ENCODE measurements at places on chromosomes 12 and 14.
A peak's percentile ranks its signal among the peaks of the same experiment; 100 is the strongest.

GRCh38 chr14:42229976-42230375 is 623.3 kb downstream of the LRFN5 start:
- DNase-seq: no peak

DNA sequence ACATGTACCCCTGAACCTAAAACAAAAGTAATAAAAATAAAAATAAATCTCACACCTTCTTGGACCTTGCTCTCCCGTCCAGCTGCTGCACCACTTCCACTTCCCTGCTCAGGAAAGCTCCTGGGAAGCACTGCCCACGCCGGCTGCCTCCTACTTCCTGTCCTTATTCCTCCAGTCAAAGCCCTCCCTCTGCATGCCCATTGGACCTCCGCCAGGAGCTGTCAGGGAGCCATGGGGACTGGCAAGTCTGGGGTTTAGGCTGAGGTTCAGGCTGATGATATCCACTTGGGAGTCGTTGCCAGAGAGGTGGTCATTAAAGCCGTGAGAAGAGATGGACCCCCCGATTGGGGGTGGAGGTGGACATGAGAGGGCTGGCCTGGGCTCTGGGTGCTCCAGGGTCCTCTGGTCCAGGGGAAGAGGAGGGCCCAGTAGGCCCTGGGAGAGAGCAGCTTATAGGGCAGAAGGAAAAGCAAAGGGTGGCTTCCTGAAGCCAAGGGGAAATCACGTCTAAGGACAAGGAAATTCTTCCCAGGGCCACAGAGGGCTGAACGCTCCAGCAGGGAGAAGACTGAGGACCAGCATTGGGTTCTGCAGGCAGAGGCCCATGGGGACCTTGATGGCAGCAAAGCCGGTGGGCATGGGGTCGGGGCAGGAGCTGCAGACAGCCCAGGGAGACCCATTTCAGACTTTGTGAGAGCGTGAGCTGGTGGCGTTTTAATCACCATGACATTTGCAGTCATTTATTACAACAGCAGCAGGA is 78.7 kb downstream of the FZD10 start:
- no peak for DNase-seq

GRCh38 chr12:129109174-129110001 is 256.1 kb downstream of the GLT1D1 start:
- DNase-seq: no peak

DNA sequence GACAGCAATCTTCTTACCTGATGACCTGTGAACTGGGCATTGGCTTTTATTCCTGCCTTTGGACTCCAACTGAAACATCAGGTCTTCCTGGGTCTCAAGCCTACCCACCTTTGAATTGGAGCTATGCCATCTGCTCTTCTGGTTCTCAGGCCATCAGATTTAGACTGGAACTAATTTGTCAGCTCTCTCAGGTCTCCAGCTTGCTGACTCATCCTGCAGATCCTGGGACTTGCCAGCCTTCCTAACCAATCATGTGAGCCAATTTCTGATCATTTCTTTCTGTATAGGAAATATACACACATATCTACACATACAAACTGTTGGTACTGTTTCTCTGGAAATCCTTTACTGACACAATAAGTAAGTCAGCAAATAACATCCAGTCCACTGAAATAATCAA is 65.3 kb upstream of the TSPAN8 start:
- no peak for DNase-seq

DNA sequence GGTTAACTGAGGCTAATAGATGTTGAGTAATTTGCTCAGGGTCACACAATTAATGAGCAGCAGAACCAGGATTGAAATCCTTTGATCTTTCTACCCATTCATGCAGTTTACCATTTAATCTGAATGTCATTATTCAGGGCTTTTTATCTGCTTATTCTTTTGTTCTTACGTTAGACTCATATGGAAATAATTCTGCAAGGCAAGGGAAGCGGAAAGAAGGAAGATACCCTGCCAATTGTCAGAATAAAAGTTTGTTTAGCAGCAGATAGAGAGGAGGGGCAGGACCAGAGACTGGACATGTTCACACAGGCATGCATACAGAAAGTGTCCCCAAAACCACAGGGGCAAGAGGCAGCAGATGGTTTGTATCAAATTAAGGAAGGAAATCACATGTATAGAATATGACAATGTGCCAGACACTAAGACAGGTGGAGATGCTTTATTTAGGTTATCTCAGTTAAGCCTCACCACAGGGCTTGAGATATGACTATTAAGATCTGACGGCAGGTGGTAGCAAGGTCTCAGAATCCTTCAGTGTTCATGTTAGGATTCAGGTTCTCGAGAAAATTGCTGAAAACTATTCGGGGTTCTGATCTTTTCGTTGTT is 29.8 kb downstream of the BRMS1L start:
- no peak for DNase-seq

DNA sequence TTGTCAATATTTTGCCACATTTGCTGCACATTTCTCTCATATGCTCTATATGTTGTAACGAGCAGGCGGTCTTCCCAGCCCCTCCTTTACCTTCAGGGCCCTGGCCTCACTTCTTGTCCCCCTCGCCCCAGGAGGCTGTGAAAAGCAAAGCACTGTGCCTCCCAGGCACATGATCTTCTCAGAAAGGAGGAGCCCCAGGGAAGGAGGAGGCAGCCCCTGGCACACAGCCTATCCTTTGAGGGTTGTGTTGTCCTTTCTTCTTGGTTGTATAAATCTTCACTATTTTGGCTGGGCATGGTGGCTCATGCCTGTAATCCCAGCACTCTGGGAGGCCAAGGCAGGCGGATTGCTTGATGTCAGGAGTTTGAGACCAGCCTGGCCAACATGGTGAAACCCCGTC is 77.0 kb downstream of the PPP2R5C start:
- DNase-seq: no peak

DNA sequence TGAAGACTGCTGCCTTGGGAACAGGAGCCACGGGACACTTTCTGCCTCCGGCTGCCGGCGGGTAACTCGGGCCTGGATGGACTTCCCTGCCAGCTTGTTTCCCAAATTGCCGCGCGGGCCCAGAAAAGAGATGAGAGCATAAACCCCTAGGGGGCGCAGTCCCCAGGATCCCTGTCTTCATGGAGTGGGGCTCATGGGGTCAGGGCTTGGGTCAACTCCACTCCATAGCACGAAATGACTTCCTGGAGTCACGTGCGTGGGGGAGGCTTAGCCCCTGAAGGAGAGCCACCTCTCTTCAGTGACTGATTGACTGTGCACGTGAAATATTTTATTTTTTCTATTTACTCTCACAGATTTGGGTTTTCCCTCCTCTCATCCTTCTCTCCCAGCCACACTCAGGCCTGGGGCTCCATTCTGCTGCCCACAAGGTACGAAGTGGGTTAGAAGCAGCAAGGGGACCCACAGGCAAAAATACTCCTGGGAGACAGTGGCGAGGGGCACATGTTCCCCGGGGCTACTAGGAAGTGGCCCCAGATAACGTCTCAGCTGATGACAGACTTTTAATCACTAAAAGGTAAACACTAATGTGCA is 10.0 kb downstream of the PGF start:
- DNase-seq: peak; percentile 11

GRCh38 chr12:113911971-113912759 is 54.0 kb downstream of the RBM19 start:
- no peak for DNase-seq

DNA sequence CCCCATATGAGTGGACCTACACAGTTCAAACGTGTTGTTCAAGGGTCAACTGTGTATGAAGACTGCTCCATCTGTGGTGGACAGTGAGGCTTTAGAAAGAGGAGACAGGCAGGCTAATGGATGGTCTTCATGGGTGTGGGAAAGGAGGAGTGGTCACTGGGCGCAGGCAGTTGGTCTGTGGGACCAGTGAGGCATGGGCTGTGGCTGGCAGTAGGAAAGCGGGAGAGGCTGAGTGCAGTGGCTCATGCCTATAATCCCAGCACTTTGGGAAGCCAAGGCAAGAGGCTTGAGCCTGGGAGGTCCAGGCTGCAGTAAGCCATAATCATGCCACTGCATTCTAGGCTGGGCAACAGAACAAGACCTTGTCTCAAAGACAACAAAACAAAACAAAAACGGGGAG is 2.0 kb upstream of the NR4A1 start:
- no peak for DNase-seq

GRCh38 chr14:37658156-37658555 is 62.7 kb downstream of the TTC6 start:
- DNase-seq: no peak

- no peak for DNase-seq
These were observed 134 bp downstream of the DUSP6 start for GRCh38 chr12:89352242-89352491.

- DNase-seq: no peak
These were observed 369.6 kb downstream of the ATP23 start for GRCh38 chr12:58310809-58311622.

DNA sequence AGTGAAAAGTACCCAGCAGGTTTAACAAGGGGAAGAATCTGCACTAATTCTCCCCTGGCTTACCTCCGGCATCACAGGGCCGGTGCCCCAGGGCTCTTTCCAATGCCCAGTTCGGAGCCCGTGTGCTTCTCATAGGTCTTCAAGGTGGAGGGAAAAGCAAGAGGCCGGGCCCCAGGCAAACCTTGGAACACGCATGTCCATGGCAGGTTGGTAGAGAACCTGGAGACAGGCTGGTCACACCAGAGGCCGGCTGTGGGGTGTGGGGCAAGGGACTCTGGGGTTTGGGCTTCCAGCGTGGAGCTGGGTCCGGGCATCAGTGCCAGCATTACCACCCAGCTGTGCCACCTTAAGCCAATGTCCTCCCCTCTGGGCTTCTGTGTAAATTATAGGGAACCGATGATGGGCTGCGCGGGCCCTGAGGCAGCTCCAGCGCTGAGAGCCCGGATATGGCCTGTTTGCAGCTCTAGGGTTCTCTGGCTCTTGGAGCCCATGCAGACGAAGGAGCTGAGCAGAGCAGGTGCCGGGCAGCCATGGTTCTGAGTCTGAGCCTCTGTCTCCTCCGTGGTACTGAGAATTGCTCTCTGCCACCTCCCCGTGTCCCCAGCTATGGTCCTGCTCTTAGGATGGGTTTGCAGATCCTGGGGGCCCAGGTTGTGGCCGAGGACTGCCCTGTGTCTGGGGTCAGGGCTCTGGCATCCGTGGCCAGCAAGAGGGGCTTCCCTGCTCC is 197.0 kb upstream of the C14orf180 start:
- DNase-seq: no peak

DNA sequence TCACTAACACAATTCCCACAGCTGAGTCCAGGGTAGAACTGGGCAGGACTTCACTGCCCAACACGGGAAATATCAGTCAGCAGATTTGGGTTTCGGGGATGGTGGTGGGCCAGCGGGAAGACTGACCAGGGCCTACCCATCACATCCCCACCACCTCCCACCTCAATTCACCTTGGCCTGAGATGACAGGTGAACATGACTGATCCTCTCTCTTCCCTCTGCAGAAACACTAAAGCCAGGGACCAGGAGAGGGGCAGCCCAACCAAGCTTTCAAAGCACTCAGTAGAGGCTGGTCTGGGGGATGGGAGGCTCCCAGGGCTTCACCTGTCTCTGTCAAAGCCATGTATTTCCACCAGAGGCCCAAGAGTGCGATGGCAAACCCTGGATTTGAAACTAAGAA is 2.3 kb downstream of the SERPINA5 start:
- no peak for DNase-seq

DNA sequence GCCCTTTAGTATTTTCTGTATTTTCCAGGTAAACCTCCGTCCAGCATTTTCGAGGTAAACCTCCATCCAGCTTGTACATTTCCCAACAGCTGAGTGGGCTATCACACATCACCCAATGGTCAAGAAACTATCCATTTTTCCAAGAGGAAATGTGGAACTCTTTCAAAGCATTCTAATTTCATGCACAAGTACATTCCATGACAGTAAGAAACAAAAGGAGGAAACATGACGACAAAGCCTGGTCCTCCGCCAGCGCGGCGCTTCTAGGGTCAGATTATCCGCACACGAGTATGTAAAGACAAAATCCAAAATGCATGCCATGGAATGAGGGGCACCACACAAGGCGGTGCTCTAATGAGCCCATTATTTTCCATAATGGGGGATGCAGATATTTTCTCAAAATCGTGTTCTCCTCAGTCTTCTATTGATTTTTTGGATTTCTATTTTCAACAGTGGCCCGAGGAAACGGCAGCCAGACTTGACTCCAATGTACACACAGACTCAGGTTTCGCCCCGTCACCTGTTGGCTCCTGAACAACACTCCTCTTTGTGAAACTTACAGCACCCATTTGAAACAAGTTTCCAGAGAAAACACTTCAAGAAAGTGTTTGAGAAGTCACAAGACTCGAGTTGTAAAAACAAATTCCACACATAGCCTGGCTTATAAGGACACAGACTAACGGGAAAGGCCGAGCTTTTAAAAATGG is 107.4 kb downstream of the PRICKLE1 start:
- no peak for DNase-seq

DNA sequence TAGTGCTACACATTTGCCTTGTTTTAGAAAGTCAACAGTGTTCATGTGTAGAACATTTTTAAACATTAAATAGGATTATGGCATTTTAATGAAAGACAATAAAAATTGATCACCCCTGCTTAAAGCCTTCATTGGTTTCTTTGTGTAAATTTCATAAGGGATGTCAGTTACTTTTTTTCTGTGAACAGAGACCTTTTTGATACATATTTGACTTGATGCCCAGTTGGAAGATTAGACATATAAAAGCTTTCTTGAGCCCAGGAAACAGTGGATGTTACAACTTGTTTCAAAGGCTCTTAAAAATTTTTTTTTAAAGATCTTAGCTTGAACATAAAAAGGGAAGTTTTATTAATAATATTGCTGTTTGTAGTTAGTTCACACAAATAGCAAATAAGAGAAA is 168.7 kb upstream of the PDZRN4 start:
- DNase-seq: no peak

GRCh38 chr12:11811008-11811407 is 161.5 kb downstream of the ETV6 start:
- DNase-seq: no peak

DNA sequence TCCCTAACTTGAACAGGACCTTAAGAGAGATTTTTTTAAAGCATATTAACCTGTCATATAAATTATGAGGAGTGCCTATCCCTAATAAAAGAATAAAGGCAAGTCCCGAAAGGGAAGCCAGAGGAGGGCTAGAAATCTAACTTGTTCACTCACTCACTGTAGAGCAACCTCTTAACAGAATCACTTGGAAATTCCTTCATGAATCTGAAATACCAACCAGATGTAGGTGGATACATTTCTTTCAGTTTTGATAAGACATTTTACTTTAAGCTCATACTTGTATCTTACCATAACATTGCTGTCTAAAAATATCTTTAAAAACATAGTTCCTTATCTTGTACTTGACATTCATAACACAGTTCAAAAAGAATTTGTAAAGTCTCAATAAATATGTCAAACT is 25.7 kb downstream of the NTN4 start:
- DNase-seq: no peak

DNA sequence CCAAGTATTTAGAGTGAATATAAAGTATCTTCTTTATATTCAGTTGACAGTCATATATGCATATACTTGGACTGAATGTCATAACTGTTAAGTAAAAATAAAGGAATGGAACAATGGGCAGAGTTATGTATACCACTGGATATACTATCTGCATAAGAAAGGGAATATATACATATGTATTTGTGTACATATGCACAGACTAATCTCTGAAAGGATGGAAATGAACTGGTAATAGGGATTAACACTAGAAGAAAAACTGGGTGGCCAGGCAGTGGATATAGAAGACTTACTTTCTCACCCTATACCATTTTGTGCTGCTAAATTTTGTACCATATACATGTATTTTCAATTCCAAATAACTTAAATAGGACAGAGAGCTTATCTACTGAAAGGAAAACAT is 200.1 kb downstream of the MED13L start:
- DNase-seq: no peak

- no peak for DNase-seq
These were observed 104.2 kb upstream of the AMN1 start for GRCh38 chr12:31832740-31833729.

Measured in stimulated activated CD4-positive, alpha-beta T cell treated with anti-CD3 and anti-CD28 coated beads, Interleukin-12 subunit alpha, Interleukin-12 subunit beta, amount 100 ng/mL, for 4 hours (primary cell).